T-helper 2 cell (primary cell): ENCODE measurements at places on chromosomes 7 and 10.
A peak's percentile ranks its signal among the peaks of the same experiment; 100 is the strongest.

- DNase-seq = no peak
Observed at GRCh38 chr7:43139137-43139536, 26.7 kb downstream of the HECW1 start.

DNA sequence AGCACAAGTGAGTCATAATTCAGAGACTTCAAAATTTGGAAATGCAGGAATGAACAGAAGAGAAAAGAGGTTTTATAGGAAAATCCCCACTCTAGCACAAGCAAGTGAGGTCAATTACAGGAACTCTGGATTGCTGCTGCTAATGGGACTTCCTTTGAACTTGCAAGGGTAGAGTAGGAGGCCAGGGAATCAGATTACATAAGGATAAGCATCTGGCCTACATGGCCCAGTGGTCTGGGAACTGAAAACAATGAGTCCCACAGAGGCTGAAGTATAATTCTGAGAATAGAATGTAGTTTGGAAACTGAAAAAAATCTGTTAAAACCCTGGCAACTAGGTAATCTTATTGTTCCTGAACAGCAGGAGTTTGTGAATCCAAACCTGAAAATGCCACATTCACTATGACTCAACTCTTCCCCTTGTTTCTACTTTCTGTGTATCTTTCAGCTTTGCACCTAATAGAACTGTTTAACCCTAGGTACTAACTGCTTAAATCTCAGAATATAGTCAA lies 66.5 kb downstream of the CTNNA3 start:
- peak; percentile 8 for DNase-seq

GRCh38 chr10:15784662-15785300 lies 65.1 kb upstream of the ITGA8 start:
- DNase-seq = no peak

GRCh38 chr7:94620703-94621118 lies 35.2 kb downstream of the SGCE start:
- DNase-seq = peak; percentile 3

DNA sequence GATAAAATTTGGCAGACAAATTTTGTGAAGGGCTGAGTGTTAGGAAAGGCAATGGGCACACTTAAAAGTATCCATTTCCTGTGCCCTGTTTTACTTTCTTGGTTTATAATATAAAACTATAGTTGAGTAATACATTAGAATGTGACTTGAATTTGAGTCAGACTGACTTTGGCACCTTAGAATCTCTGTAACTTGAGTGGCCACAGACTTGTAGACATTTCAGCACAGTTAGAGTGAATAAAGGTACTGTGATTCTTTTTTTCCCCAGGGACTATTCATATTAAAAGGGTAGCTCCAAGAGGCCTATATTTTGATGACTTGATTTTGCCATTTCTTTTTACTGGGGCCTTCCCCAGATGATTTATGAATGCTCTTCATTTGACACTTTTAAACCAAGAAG lies 22.4 kb downstream of the GBF1 start:
- no peak for DNase-seq

- DNase-seq = no peak
Observed at GRCh38 chr7:84364708-84365107, 170.1 kb upstream of the SEMA3A start.

- DNase-seq = no peak
Observed at GRCh38 chr7:118109607-118110006, 74.4 kb upstream of the LSM8 start.

GRCh38 chr7:1024876-1025742 lies 19.2 kb upstream of the GPR146 start:
- DNase-seq = no peak

DNA sequence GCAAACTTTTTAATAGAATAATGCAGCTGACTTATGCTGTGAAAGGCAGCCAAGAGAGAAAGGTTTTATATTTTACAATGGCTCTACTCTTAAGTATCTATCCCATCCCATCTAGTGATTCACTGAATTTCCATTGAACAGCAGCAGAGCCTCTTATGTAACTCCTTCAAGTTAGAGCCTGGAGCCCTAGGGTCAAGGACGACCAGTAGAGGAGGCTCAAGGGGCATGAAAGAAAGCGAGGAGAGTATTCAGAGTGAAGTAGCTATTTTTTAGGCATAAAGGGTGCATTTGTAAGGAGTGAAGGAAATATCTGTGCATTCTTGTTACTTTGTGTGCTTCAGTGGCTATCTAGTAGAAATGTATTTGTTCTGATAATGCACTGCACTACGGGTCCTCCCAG lies 180.2 kb upstream of the TPK1 start:
- DNase-seq = no peak

GRCh38 chr10:14438576-14438975 lies 107.9 kb upstream of the FRMD4A start:
- DNase-seq = no peak
